ENCODE measurements at places on chromosomes 12 and 14.

- peaks cover 26% of the 10 kb centered on the region for H3K4me1 ChIP-seq
- DNase-seq, result no peak
- no peak overlapping the region for H3K4me3 ChIP-seq
- H3K36me3 ChIP-seq, result peaks cover 48% of the 10 kb centered on the region
- no peaks in the 10 kb centered on the region for H3K27me3 ChIP-seq
- H3K27ac ChIP-seq, result no peak overlapping the region
These were observed 23.3 kb downstream of the DYRK2 start for GRCh38 chr12:67671892-67672291.

DNA sequence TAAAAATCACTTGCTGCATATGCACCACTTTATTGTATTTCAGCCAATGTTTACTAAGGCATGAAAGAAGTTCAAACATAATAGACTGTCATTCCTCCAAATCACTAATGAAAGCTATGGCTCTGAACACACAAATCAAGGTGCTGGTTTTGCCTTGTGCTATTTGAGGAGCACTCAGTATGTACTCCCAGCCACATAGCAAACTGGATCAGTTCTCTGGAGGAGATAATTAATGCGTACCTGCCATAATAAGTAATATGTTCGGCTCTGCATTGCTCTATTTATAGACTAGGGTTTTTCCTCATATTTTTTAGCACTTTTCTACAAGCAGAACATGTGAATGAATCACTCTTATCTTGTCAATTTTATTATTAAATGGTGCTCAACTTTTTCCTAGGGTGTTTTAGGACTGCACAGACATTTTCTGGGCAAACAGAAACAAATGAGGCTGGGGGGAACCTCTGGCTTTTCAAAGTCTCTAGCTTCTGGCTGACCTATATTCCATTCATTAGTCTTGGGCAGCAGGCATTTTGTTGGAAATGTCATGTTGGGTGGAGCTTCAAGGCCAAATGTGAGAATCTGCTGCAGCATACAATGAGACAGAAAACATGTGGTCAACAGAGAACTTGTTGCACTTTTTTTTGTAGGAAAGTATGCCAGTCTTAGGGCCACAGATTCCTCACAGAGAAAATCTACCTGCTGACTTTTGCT lies 88.4 kb downstream of the GRIP1 start:
- no peaks in the 10 kb centered on the region for H3K4me1 ChIP-seq
- peaks cover 1% of the 10 kb centered on the region for H3K27me3 ChIP-seq
- DNase-seq, result no peak

DNA sequence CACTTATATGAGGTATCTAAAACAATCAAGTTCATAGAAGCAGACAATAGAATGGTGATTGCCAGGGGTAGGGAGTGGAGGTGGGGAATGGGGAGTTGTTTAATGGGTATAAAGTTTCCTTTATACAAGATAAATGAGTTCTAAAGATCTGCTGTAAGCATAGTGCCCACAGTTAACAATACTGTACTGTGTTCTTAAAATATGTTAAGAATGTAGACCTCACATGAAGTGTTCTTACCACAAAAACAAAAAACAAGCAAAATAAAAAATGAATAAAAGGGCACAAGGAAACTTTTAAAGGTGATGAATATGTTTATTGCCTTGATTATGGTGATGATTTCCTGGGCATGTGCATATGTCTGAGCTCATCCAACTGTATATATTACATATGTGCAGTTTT lies 211.8 kb downstream of the MSRB3 start:
- no peak overlapping the region for H3K4me3 ChIP-seq
- no peak for DNase-seq
- peaks cover 11% of the 10 kb centered on the region for H3K4me1 ChIP-seq
- H3K27me3 ChIP-seq, result peaks cover 8% of the 10 kb centered on the region

GRCh38 chr12:63389211-63389610 lies 238.2 kb upstream of the AVPR1A start:
- H3K4me1 ChIP-seq, result no peaks in the 10 kb centered on the region
- no peaks in the 10 kb centered on the region for H3K27me3 ChIP-seq
- H3K27ac ChIP-seq, result no peak overlapping the region
- no peak overlapping the region for H3K4me3 ChIP-seq
